ENCODE measurements at places on chromosomes 5 and 9. TPM values are rescaled to one million over a fixed set of nuclear protein-coding genes. Genes with fewer than 3 reads are reported as not detected.

DNA sequence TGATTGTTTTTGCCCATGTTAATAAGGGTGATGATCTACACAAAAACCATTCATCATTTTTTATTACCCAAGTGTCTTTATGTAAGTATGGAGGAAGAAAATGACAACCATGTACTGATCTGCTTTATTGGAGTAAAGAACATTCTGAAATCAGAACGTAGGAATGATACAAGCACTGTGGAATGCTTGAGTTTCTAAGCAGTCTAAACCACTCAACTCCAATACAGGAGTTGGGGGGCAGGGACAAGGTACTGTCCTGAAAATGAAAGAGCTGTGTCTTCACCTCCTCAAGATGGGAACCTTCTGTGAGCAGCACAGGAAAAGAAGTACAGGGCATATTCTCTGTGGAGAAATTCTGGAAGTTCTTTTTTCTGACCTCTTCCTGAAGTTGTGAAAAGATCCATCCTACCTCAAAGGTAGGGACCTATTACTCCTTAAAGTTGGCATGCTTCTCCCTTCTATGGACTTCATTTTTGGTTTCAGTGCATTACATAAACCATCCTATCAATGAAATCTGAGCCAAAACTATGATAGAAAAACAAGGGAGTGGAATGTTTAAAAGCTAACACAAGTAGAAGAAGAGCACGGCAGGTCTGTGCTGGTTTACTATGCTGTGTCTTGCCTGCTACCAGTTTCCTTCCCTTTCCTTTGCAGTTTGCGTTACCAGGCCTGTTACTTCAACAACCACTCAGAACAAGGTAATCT, 202.6 kb downstream of the SEMA5A start:
- H3K4me1 ChIP-seq: no peaks in the 10 kb centered on the region
- no peak overlapping the region for H3K4me3 ChIP-seq
- DNase-seq: no peak
- H3K27ac ChIP-seq: no peak overlapping the region
- no peaks in the 10 kb centered on the region for H3K36me3 ChIP-seq

GRCh38 chr5:94944160-94944559, 325.7 kb downstream of the SLF1 start:
- no peaks in the 10 kb centered on the region for H3K4me1 ChIP-seq
- no peak overlapping the region for H3K27ac ChIP-seq
- no peak for DNase-seq
- H3K36me3 ChIP-seq: no peaks in the 10 kb centered on the region

The PCDHB8 gene
- total RNA-seq: 2.5 TPM

The SLC22A4 gene
- 2.2 TPM for total RNA-seq

The DIPK1B gene
- 17.6 TPM for total RNA-seq

The SHROOM1 gene
- 4.1 TPM for total RNA-seq

The PDCD1LG2 gene
- 1.7 TPM for total RNA-seq
